Ureter (tissue), 1 donor: ENCODE measurements at places on chromosomes 1 and 21. TPM values are rescaled to one million over a fixed set of nuclear protein-coding genes. Genes with fewer than 3 reads are reported as not detected.
A peak's percentile ranks its signal among the peaks of the same experiment; 100 is the strongest.

- DNase-seq = no peak
Measured at GRCh38 chr1:14674030-14674429, 75.5 kb downstream of the KAZN start.

Gene HSPB7
- total RNA-seq = 36.2 TPM

DNA sequence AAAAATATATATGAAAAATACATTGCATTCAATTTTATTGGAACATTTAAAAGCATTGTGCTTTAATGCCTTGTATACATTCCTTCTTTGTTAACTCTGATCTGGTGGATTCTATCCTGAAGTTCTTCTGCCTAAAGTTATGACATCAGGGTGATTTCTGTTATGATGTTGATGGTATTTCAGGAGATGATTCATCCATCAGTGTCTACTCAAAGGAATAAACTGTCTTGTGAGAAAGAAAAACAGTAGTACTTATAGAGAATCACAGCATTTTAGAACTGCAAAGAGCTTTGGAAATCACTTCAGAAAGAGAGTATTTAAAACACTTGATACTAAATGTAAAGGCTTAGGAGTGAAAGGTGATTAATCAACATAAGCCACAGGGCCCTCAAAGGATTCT, 155.7 kb downstream of the PTPRC start:
- DNase-seq = no peak

- peak; percentile 89 for DNase-seq
Measured at GRCh38 chr1:39901714-39902459, at the start of gene MYCL. Gene MYCL (minus strand): TSS chr1:39901917. CDS start chr1:39901434, 483 bp downstream.

Gene NHLH2
- 0.31 TPM for total RNA-seq

Gene TESK2
- 12.3 TPM for total RNA-seq

DNA sequence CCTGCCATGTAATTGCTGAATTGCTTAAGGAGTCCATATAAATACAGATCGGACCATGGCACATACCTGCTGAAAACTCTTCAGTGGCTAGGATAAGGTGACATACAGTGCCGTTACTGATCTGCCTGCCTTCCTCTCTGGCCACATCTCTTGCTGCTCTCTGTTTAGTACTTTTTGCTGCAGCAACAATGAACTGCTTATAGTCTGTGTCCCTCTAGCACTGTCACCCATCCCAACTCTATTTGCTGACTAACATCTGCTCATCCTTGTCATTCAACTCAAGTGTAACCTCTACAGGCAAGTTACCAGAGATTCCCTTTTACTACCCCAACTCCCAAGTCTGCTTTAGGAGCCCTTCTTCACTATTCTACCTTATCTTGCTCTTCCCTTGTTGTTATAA, 65.6 kb downstream of the GTF2B start:
- no peak for DNase-seq

DNA sequence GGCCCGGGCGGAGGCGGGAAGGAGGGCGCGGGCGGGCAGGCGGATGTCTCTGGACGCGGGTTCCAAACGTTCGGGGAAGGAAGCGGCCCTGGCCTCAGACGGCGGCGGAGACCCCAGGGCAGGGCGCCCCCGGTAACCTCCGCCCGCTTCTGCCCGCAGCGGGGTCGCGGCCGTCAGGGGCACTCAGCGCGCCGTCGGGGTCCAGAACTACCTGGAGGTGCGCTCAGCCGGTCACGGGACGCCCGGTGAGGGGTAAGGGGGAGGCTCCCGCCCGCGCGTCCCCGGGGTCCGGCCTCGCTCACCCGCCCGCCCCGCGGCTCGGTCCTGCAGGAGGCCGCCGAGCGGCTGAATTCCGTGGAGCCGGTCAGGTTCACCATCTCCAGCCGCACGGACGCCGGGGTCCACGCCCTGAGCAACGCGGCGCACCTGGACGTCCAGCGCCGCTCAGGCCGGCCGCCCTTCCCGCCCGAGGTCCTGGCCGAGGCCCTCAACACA, 406 bp downstream of the PUSL1 start:
- DNase-seq = no peak

Gene C4BPA
- 0.21 TPM for total RNA-seq

- DNase-seq = no peak
Measured at GRCh38 chr1:33282791-33283190, 26.5 kb downstream of the ZNF362 start.

Gene TFF1
- 2.6 TPM for total RNA-seq

Gene DNAJC16
- 43.8 TPM for total RNA-seq

Gene ANKRD65
- 40.9 TPM for total RNA-seq

DNA sequence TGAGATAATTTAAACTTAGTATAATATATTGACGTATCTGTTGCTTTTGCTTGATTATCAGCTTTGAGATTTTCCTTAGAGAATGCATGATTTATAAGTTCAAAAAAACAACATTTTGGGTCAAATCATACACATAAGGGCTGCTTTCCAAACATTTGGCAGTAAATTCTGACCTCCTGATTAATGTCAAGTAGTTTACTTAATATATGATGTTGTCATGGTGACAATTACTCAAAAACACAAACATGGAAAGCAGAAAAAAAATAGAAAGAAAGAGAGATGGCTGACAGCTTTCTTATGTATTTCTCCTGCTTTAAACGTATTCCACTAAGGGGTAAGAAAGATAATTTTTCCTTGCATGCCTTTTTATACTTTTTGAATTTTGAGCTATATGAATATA, 258.2 kb upstream of the C1orf105 start:
- no peak for DNase-seq

Gene NMNAT2
- total RNA-seq = 0.99 TPM

- no peak for DNase-seq
Measured at GRCh38 chr1:93435443-93435842, 12.5 kb upstream of the FNBP1L start.

Gene PLA2G2C
- not detected for total RNA-seq

GRCh38 chr1:108557296-108557695, 2.6 kb upstream of the EEIG2 start:
- DNase-seq = no peak

DNA sequence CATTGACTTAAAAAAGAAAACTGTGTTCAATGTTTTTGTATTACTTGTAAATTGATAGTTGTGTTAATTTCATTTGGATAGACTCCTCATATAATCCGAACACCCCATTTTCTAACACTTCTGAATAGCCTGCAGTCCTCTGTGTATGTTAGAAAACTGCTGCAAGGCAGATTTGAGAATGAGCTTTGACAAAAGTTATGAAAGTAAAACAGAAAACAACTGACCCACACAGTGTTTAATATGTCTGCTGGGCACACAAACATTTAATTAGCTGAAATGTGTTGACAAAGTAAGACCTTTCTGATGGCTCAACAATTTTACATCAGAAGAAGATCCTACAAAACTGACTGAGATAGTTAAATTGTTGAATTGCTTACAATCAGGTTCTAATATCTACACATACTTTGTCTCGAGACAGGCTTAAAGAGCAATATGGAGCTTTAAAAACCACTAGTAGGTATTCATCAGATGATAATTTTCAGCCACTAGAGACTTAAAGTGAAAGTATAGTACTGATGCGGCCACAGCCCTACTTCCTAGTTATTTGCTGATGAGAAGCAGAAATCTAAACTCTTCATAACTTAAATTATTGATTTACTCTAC, 40.0 kb upstream of the PRMT6 start:
- DNase-seq = no peak

DNA sequence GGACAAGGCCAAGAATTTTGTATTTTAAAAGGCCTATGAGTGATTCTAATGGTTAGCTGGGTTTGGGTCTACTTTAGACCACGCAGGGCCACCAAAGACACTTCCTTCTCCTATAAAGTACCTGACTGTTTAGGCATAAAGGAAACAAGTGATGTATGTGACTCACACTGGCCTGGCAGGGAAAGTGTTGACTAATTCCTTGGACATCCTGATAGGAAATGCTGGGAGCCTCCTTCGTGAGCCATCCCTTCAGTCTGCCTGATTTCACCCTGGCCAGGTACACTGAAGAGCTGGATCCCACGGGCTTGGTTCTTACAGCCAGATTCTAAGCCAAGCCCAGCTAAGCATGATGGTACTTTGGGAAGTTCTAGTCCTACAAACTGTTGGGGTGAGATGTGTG, 100.5 kb upstream of the HMGB4 start:
- no peak for DNase-seq

- no peak for DNase-seq
Measured at GRCh38 chr1:233479110-233479890, 134.6 kb upstream of the KCNK1 start.

Gene DCST2
- total RNA-seq = 1.2 TPM

Gene ASPM
- total RNA-seq = 0.42 TPM

- DNase-seq = no peak
Measured at GRCh38 chr1:178143730-178144690, 50.1 kb downstream of the RASAL2 start.

GRCh38 chr1:217494767-217495166, 136.1 kb downstream of the GPATCH2 start:
- DNase-seq = no peak

GRCh38 chr21:14583629-14584255, 37.6 kb upstream of the SAMSN1 start:
- DNase-seq = no peak

Gene TTLL10
- total RNA-seq = 2.3 TPM

GRCh38 chr1:18256282-18257235, 149.0 kb downstream of the IGSF21 start:
- peak; percentile 57 for DNase-seq

DNA sequence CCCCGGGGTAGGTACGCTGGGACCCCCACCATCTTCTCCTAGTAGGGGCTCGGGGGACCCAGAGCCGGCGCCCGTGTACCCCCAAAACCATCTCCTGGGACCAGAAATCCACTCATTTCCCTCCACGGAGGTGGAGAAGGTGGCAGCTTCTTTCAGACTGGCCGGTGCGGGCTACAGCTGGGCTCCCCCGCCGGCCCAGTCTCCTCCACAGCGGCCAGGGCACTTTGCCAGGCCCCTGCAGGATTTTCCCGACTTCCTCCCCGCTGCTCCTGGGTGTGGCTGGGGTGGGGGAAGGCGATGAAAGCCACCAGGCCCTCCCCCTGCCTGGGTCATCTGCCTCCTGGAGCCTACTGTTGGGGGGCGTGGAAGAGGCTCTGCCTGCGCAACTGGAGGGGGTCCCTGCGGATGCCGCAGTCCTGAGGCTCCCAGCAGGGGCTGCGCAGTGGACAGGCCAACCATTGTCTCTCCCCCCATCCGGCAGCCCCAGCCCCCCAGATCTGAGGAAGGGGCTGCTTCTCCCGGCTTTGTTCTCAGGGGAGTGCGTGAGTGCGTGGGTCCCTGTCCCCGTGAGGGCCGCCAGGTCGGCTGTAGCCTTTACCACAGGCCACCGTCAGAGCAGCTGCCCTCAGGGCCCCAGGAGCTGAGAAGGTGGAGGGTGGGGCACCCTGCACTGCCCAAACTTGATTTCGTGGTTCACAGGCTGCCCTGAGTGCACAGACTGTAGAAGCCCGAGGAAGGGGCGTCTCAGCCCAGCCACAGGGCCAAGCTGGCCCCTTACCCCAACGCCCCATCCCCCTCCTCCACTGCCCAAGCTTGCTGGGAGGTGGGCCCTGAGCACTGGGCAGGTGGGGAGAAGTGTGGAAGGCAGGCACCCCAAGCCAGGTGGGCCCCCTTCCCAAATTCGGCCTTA, 1.3 kb downstream of the AGRN start:
- peak; percentile 84 for DNase-seq

Gene LIN28A
- not detected for total RNA-seq

Gene CCDC185
- total RNA-seq = not detected

GRCh38 chr21:34561806-34562205, 49.8 kb upstream of the KCNE1 start:
- DNase-seq = no peak

DNA sequence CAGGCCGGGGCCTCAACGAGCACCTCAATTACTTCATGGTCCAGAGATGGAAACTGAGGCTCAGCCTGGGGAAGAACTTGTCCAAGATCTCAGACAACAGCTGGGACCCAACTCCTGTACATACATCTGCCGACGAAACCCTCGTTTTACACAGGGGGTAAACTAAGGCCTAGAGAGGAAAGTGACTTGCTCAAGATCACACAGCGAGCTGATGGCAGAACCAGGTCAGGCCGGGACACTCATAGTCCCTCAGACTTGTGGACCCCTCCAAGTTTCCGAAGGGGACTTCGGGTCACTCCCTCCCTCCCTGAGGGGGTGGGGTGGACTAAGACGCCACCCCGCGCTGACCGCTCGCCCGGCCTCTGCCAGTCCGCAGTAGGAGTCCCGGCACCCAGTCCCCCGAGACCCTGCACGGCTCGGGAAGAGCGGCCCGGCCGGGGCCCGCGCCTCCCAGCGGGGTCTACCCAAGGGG, 430 bp downstream of the WASF2 start:
- DNase-seq = no peak

Gene TAS1R3
- total RNA-seq = 0.42 TPM
